ENCODE measurements at places on chromosomes 1 and 21.

DNA sequence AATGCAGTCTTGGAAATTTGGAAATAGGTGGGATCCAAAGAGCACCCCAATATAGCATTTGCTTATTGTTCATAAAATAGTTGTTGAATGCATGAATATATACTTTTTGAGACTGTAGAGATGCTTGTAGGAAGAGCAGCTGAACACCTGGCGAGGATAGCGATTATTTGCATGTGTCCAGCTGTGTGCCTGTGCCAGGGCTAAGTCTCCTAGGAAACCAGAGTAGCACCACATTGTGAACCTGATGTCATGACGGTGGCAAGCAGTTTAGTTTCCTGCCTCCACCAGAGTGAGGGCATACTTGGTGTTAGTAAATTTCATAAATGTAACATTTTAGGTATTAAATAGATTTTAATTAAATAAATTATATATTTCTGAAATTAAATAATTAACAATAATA lies 37.3 kb upstream of the IRF2BP2 start:
- no peak for DNase-seq

- no peak for DNase-seq
Measured at GRCh38 chr1:234276151-234276788, 97.0 kb upstream of the COA6 start.

- no peak for DNase-seq
Measured at GRCh38 chr1:3419415-3420204, 34.9 kb upstream of the ARHGEF16 start.

DNA sequence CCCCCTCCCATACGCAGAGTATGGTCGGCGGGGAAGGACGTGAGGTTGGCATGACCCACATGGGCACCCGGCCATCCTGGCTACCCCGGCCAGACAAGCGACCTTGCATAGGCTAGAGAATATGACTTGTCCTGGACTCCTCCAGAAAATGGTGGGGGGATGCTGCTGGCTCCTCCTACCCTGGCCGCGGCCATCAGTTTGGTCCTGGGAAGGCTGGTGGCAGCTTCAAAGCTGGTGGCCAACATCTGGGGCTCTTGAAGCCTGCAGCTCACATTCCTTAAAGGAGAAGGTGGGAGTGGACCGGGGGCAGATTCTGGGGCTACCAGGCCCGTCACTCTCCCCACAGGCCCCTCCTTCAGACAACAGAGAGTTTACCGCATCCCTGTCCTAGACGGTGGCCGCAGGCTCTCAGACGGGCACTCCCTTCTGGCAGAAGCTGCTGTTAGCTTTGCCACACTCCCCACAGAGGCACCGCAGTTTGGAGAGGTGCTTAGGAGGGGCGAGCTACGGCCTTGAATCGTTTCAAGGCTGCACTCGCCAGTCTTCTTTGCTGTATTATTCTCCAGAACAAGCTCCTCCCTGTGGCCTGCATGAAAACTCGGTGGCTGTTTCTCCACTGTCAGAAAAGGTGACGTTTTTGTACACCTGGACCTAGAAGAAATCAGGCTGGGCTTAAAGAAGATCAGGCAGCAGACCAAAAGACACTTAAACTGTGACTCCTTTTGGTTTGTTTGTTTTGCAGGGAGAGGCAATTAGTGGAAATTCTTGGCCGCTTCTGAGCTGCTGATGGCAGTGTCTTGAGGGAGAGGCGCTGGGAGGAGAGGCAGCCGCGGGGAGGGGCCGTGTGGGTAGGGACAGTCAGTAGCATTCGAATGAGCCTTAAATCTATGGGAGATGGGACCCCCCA lies 68.0 kb downstream of the RUNX3 start:
- DNase-seq, result no peak

DNA sequence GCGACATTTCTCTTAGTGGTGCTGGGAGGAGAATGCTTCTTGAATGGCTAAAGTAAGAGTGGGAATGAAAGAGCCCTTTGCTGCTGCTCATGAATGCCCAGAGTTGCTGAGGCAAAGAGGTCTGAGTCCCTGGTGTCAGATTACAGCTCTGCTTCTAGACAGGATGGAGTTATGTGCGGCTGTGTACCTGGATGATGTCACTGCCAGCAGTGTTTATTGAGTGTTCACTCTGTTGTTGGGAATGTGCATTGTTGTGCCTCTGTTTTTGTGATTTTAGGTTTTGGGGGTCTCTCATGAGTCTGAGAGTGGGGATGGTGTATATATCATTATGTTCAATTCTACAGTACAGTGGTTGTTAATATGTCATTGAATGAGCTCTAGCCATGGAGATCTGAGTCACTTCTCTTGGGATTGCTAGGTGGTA lies 2.7 kb downstream of the CDC14A start:
- no peak for DNase-seq

GRCh38 chr1:71118086-71118485 lies 37.3 kb upstream of the ZRANB2 start:
- no peak for DNase-seq

GRCh38 chr1:201715351-201715750 lies 113.6 kb upstream of the IPO9 start:
- DNase-seq, result no peak

- DNase-seq, result no peak
Measured at GRCh38 chr1:26597629-26598039, 68.1 kb downstream of the RPS6KA1 start.

- no peak for DNase-seq
Measured at GRCh38 chr1:238399558-238399957, 508.8 kb upstream of the ZP4 start.

DNA sequence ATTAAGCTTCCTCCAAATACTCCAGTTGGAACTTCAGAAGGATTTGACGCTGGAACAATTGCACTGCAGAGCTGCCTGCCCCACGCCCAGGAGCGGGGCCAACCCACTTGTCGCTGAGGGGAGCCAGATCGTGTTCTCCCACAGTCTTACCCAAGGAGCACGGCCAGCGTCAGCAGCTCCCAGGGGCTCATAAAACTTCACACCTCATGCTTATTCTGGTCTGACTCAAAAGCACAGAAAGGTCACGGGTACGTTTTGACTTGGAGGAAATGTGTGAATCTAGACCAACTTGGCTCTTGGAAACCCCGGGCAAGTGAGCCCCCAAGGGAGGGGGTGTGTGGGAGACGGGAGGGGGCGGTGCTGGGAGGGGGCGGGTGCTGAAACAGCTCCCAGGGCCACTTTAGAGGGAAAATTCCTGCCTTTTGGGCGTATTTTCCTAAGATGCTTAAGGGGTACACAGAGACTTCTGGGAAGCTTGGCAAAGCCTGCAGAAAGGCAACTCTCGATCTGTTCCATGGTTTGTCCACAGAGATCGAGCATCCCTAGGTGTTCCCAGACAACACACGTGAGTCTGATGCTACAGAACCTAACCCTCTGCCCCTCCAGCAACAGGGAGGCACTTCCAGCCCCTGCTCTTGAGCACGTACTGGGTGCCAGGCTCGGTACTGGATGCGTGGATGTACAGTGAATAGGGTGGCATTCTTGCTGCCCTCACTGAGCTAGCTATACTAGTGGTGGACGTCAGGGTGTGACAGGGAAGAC lies 98.9 kb downstream of the DHRS3 start:
- no peak for DNase-seq

DNA sequence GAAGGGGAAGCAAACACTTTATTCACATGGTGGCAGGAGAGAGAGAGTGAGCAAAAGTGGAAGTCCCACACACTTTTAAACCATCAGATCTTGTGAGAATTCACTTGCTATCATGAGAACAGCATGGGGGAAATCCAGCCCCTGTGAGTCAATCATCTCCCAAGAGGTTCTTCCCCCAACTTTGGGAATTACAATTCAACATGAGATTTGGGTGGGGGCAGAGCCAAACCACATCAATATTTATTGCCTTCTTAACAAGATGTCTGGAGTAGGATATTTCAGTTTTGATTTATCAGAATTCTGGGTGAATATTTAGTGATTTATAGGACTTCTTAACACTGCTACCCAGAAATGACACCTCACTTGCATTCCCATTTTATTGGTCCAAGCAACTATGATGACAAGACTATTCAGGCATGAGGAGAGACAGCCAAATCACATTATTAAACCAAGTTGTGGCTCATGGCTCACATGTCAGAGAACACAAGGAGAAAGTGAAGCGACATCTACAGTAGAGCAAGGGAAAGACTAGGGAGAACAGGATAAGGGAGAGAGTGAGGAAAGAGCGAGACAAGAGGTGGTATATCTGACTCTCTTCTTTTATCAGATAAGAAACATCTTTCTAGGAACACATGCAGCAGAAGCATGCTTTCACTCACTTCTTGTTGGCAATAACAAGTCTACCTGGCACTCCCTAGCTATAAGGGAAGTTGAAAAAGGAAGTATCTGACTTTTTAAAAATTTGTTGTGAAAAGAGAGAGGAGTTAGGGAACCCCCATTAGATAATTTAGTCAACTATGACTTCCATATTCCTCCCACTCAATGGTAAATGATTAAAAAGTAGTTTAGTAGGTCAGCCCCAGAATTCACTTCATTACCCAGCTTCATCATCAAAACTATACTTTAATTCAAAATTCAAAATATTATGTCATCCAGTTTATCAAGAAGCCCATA lies 36.6 kb upstream of the PTPRC start:
- no peak for DNase-seq

DNA sequence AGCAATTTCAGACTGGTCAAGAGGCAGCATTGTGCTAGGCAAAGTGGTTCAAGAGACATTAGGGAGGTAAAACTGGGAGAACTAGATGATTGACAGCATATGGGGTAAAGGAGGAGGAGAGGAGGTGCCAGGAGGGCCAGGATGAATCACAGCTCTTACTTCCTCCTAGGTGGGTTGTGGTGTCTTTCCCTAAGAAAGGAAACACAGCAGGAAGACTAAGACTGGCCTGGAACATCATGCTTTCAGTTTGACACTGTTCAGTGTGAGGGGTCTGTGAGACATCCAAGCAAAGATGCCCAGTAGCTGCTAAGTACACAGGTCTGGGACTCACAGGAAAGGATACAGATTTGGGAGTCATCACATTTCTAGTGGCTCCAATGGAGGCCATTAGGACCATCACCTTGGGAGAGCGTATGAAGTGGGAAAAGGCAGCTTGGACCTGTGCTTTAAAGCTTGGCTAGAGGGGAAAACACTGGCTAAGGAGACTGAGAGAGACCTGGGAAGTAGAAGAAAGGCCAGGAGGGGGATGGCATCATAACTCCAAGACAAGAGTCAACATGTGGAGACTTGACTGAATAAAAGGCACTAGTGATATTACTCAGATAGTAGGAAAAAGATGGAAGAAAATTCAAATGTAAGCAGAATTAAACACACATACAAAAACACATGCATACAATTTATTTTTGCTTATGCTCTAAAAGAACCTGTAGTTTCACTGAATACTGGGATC lies 17.3 kb downstream of the CD58 start:
- DNase-seq, result no peak

DNA sequence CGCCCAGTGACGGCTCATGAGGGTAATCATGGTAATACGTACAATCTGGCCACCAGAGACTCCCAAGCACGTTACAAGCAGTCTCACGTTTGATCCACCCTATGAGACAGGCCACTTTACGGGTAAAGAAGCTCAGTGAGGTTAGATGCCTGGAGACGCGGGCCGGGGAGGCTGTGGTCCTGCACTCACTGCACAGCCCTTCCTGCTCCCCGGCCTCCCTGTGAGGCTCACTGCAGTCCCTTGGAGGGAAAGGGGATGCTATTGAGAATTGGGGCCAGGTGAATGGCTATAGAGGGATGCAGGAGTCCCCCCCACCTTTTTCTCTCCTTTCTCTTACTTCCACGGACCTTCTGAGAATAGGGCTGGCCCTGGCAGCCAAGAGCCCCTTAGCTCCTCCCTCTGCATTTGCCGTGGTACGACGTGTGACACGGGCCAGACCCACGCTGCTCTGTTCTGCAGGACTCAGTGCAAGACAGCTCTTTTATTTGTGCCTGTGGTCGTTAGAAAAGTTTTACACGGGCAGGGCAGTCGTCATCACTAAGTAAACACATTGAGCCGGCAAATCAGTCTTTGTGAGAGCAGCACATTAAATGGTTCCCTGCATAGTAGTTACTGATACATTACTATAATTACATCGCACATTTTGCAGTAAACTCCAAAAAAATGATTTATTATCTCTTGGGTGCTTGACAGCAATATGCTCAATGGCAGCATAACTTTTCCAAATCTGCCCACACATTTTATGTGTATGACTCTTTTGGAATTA lies 18.8 kb downstream of the KIF26B start:
- DNase-seq, result no peak

Data from stimulated activated CD8-positive, alpha-beta memory T cell treated with anti-CD3 and anti-CD28 coated beads, Interleukin-4, amount 100 ng/mL, for 1 hour (primary cell).